NCI-H2171 treated with DMSO at 0.1 percent for 48 hours (cell line): ENCODE measurements at places on chromosomes 1 and 21.

DNA sequence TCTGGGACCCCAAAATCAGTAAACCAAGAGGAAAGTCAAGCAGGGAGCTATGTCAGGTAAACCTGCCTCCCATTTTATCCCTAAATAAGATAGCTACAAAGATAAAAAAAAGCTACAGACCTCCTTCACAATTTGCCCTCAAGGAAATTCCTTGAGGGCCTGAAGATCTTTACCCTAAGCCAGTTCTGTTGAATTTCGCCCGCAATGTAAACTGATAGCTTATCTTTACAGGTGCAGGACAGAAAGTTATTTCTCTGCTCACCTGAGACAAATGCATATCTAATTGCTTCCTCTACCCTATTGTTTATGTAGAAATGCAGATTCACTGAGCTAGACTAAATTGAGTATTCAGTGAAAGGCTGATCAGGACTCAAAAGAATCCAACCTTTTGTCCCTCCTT, 153.4 kb upstream of the CHRM3 start:
- no peak for DNase-seq

- peak; percentile 80 for DNase-seq
These were observed 11.2 kb downstream of the ALX3 start for GRCh38 chr1:110059133-110059863.

DNA sequence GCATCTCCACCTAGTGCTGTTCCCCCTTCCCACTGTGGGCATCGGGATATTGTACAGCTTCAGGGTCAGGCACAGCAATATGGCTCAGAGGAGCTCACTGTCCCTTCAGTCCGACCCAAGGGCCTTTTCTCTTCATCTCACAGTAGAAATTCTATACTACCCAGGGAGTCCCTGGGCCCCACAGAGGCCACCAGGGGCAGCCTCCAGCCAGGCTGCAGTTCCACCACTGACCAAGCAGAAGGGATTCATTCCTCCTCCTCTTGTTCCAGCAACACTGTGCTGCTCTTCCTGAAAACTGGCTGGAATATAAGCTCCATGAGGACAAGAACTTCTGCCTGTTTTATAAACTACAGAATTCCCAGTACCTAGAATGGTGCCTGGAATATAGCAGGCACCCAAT, 70.5 kb downstream of the CD34 start:
- no peak for DNase-seq

DNA sequence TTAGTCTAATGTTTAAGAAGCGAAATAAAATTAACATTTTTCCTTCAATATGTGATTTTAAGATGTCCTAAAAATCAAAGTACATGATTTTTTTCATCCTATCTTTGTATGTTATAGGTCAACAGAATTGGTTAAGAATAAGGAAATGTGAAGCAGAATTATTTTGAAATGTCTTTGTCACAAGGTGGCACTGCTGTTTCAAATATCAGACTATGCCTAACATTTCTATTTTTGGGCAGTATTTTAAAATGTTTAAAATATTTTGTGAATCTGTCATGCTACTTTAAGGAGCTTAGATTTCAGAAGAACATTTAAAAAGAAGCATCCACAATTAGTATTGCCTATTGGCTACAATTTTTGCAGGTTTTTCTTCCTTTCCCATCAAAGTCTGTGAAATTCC, 38.7 kb downstream of the AMY1C start:
- DNase-seq: peak; percentile 4

DNA sequence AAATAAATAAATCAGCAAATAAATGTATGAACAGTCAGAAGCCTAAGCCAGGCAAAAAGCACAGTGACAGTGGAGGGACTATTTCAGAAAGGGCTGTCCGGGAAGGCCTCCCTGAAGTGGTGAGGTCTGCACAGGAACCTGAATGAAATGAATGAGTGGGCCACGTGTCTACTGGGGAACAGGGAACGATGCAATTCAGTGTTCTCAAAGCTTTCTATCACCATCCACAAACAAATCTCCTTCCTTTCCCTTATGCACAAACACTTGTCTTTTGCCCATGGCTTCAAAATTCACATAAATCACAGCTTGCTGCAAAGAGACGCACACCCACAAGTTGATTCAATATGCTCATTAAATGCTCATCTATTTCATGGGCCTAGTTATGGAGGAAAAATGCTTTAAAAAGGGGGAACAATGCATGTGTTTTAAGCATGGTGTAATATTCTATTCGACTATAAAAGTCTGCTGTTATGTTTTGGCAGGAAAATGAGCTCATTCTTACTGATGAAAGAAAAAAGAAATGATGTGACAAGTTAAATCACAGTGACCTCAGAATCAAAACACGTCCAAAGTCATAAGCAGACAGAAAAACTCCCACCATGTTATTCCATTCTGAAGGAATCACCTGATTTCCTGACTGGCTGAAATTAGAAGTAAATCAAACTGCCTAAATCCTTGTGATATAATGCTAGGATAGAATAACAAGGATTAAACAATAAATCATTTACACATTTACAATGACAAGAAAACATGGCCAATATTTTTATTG, 21.6 kb downstream of the URB1 start:
- no peak for DNase-seq

- DNase-seq: peak; percentile 44
These were observed 316.3 kb downstream of the KCNH1 start for GRCh38 chr1:210817385-210818275.

- no peak for DNase-seq
These were observed 40.7 kb downstream of the CHODL start for GRCh38 chr21:18285379-18285778.

GRCh38 chr1:117181630-117182041, 29.1 kb downstream of the VTCN1 start:
- DNase-seq: no peak

DNA sequence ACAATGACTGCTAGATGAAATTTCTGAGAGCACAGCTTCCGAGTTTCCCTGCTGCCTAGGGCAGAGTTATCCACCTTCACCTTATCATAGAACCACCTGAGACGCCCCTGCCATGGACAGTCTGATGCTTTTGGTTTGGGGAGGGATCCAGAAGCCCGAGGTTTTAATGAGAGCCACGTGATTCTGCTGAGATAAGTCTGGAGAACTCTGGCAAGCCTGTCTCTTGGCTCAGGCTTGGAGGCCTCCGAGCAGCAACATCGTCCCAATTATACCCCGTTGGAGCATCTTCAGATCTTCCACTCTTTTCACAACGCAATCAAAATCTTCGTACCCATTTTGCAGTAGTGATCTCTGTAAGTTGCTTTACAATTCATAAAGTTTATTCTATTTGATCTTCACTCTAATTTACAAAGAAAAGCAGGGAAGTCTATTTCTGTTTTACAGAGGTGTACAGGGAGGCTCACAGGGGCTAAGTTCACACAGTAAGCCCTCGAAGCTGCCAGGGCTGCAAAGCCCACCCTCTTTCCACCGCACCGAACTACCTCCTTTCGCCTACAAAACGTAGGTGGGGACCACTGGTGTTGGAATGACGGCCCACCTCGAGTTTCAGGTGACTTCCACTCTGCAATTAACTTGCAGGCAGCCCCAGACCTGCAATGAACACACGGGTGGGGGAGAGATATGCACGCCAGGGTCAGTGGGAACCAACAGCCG, 513 bp upstream of the HHAT start:
- peak; percentile 62 for DNase-seq

- no peak for DNase-seq
These were observed 158.4 kb downstream of the PTPRU start for GRCh38 chr1:29394521-29395225.

DNA sequence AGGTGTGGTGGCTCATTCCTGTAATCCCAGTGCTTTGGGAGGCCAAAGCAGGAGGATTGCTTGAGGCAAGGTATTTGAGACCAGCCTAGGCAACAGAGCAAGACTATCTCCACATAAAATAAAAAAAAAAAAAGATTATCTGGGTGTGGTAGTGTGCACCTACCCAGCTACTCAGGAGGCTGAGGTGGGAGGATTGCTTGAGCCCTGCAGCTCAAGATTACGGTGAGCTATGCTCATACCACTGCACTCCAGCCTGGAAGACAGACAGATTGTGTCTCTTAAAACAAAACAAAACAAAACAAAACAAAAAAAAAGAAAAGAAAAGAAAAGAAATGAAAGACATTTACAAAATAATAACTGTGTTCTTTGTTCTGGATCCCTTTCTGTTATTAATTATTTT, 6.1 kb upstream of the TLCD4 start:
- no peak for DNase-seq

DNA sequence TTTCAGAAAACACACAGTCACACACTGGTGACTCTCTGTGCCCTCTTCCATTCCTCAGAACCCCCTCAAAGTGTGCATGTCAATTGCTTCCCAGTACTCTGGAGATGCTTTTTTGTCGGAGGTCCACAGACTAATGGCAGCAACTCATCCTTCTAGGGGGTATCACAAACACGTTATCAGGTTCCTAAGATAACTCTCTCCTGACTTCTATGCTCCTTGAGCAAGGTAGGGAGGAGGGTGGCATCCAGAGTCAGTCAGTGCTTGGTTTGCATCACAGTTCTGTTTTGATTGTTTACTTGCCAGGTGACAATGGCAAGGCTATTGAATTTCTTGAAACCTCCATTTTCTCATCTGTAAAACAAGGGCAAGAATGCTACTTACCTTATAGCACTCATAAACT, 39.4 kb upstream of the DYNLT5 start:
- DNase-seq: peak; percentile 59

GRCh38 chr1:29397256-29397590, 160.9 kb downstream of the PTPRU start:
- no peak for DNase-seq

- DNase-seq: no peak
These were observed 90.7 kb upstream of the ETS2 start for GRCh38 chr21:38714999-38715398.

DNA sequence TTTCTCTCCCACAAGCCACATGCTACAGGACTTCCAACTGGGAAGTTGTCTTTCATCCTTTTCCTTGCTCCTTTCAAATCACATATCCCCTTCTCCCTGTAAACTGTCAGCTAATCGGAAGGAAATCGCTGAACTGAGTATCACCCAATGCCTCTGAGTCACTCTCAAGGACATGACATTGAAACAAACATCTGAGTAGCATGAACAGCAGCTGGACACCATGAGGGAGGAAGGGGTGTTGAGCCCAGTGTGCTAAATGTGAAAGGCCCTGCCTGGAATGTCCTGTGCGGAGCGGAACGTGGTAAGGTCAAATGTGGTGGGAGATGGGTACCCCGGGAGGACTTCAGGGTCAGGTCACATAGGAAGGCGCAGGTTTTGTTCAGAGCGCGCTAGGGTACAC, at the start of gene OR2AJ1:
OR2AJ1 (plus strand) TSS at position 22 of the 400 bp plus-strand sequence. CDS start 8,880 bp downstream, outside the sequence.
- DNase-seq: no peak

DNA sequence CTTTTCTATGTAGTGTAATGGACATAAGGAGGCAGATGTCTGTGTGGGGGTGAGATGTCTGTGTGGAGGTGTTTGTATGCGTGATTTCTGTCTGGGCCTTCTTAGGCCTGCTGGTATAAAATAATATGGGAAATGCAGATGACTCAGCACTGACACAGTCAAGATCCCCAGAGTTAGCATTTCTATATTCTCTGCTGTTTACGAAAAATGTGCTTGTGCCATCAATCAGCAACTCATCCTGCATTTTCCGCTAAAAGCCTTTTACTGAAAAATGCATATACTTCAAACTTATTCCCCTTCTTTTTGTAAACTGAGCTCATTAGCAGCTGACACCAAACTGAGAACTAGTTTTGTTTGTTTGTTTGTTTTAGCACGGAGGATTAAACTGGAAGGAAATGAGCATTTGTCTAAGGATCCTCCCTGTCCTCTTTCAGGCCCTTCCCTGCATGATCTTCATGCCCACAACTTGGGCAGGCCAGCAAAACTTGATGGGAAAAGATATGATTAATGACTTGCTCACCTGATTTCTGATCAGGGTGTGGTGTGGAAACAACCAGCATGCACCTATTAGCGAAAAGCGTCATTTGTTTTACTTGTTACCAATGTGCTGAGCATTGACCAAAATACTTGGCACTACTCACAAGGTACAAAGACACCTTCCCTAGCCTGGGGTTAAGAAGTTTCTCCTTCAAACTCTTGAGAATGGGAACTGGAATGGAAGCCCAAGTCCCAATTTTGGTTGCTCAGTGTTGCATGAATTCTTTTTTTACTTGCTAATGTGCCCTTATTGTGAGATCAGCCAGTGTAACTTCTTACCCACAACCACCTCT, 77.4 kb downstream of the NDUFS5 start:
- peak; percentile 24 for DNase-seq

- DNase-seq: peak; percentile 96
These were observed 32.3 kb downstream of the AGT start for GRCh38 chr1:230681599-230681998.

DNA sequence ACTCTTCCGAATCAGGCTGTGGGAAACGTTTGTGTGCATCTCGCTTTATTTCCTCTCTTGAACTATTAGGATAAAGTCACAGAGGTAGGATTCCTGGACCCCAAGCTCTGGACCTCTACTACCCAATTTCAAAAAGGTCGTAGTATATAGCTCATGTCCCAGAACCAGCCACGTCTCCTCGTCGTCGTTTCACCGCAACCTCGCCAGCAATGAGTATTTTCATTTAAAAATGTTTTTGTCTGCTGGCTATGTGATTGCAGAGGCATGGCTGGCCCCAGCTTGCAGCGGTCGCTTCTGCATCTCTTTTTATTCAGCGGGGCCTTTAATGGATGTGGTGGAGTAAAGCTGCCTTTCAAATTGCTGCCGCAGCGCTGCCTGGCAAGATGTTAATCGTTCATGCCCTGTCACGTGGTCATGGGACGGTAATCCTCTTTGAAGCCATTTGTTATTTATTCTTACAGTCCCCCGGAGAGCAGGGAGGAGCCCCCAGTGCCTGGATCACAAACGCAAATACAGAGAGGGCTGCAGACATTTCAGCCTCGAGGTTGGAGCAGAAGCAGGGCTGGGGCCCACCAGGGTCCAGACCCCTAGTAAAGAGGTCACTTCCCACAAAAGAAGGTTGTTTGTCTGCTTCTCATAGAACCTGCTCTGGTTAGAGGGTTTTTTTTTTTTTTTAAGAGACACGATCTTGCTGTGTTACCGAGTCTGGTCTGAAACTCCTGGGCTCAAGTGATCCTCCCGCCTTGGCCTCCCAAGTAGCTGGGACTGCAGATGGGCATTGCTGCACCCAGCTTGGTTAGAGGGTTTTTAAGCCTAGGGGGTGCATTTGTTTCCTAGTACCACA, 11.6 kb upstream of the NPHP4 start:
- DNase-seq: peak; percentile 66

GRCh38 chr1:40699787-40700186, 8.3 kb downstream of the NFYC start:
- DNase-seq: no peak

GRCh38 chr1:226714148-226714547, 24.9 kb downstream of the ITPKB start:
- no peak for DNase-seq

DNA sequence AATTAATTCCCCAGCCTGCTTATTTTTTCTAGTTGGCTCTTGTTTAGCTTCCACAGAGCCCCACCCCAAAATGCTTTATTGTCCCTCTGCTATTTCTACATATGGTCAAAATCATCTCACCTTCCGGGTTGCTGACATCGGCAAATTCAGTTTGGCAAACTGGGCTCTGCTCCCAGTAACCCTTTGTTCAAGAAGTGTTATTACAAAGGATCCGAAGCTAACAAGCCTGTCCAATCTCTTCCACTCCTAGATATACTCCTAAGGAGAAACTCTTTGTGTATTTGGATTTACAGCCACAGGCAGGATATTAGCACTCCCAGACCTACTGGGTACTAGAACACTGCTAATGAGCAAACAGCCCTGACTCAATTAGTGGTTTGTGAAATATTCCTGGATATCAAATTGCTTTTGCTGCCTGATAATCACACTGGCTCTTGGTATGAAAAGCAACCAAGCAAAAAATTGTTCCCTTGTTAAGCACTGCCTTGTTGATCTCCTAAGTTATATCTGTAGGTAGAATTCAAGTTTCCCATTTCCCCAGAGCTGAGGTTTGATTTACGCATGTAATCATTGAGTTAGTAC, 4.0 kb downstream of the JUN start:
- peak; percentile 94 for DNase-seq
